A549 treated with CpdA at 1 μM for 4 hours (cell line): ENCODE measurements at places on chromosomes 1 and 21. TPM values are rescaled to one million over a fixed set of nuclear protein-coding genes. Genes with fewer than 3 reads are reported as not detected.

ERG gene
- total RNA-seq = 0.03 to 0.14 TPM (median 0.08 TPM) in 4 of 5 replicates, not detected in the other

C2CD4D gene
- not detected in 5 replicates for total RNA-seq

CNR2 gene
- total RNA-seq = not detected in 5 replicates

HRNR gene
- total RNA-seq = 0.01 TPM in 1 of 5 replicates, not detected in the others

MAPKAPK2 gene
- total RNA-seq = 61.0 to 70.9 TPM (median 65.7 TPM) in 5 replicates

MUL1 gene
- total RNA-seq = 35.0 to 41.7 TPM (median 41.3 TPM) in 5 replicates

MPZ gene
- 0.15 to 0.32 TPM (median 0.21 TPM) in 5 replicates for total RNA-seq

DCST1 gene
- 0.02 TPM in 1 of 5 replicates, not detected in the others for total RNA-seq

DNAI4 gene
- total RNA-seq = 0.31 to 1.5 TPM (median 0.47 TPM) in 5 replicates

RPTN gene
- total RNA-seq = not detected in 5 replicates

ADCY10 gene
- 0.07 to 0.20 TPM (median 0.08 TPM) in 3 of 5 replicates, not detected in the others for total RNA-seq

DPT gene
- not detected in 5 replicates for total RNA-seq
